ENCODE measurements at places on chromosomes 7 and 10.

DNA sequence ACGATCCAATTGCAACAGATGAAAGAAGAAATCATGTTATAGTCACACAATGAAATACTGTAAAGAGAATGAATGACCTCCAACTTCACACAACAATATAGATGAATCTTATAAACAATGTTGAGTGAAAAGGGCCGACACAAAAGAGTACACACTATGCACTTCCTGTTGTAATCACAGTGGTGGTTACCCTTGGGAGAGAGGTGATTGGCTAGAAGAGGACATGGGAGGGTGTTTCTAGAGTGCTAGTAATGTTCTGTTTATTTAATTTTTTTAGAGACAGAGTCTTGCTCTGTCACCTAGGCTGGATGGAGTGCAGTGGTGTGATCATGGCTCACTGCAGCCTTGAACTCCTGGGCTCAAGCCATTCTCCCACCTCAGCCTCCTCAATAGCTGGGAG lies 82.5 kb downstream of the NDUFB2 start:
- DNase-seq, result no peak

DNA sequence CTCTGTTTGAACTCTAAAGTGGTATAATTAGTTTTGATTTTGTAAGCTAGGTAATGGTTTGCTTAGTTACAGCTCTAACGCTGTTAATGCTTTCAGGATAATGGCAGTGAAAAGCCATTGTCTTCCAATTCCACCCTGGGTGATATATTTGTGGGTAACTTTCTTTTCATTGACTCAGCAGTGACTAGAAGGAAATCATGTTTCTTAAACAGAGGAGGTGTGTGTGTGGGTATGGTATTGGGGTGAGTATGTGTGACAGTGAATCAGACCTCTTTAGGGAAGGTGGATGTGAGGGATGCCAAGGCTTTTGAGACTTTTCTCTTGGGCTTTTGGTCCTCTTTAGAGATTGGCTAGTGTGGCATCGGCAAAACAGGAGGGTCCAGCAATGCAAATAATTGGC lies 13.6 kb downstream of the ENTPD7 start:
- no peak for DNase-seq

GRCh38 chr7:90688810-90689209 lies 92.7 kb downstream of the CDK14 start:
- no peak for DNase-seq

DNA sequence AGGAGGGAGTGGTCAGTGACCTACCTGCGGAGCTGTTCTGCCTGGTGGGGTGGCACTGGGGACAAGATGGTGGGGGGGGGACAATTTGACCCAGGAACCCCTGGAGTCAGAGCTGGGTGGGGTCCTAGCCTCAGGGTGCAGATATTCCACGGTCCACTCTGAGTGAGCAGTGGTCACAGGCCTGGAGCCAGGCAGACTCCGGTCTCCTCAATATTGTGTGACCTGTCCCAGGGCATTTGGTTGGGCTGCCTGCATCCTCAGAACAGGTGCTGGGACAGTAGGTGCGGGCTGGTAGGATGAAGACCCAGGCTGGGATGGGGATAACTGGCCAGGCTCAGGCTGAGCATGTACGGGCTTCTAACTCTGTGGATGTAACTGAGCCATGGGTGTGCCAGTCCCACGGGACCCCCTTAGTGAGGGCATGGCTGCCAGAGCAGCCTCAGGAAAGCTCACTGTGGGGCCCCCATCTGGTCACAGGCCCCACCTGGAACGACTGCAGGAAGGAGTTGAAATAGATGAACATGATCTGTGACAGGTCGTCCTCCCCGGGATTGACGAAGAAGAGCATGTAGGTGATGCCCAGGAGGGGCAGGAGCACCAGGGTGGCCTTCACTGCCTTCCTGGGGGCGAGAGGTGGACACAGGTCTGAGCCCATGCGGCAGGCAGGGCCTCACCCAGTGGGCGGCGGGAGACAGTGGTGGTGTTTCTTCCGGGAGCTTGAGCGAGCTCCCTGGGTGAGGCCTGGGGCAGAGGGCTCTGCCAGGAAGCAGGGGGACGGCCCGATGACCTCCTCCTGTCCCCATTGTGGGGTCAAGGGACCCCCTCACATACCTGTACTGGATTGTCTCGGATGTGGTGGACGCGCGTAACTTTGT lies 26.9 kb downstream of the CRHR2 start:
- DNase-seq, result no peak

DNA sequence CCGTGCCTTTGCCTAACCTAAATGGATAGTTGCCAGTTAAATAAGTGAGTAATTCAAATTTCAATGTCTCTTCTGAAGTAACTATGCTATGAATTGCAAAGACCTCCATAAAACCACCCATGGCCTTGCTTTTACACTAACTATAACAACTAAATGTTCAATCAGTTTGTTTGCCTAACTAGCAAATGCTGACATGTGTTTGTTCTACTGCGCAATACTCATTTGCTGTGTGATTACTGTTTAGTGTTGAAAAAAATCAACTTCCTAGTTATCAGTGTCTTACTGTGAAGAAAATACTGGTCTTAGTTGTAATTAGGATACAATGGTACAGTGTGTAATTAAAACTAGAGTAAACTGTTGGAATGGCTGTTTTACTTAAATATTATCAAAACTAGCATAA lies 47.3 kb upstream of the GATAD1 start:
- DNase-seq, result no peak

DNA sequence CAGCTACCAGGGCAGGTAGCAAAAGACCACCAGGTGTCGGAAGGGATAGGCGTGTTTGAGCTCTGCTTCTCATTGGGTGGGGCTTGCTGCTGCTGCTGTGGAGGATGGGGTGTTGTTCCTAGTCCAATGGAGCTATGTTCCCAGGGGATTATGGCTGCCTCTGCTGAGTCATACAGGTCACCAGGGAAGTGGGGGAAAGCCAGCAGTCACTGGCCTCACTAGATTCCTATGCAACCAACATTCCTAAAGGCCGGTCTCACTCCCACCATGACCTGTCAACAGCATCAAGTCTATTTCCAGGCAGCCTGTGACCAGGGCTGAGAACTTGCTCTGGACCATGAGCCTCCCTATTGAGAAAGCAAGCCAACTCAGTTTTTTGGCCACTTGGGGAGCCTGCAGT lies 1160.8 kb downstream of the REEP3 start:
- no peak for DNase-seq

DNA sequence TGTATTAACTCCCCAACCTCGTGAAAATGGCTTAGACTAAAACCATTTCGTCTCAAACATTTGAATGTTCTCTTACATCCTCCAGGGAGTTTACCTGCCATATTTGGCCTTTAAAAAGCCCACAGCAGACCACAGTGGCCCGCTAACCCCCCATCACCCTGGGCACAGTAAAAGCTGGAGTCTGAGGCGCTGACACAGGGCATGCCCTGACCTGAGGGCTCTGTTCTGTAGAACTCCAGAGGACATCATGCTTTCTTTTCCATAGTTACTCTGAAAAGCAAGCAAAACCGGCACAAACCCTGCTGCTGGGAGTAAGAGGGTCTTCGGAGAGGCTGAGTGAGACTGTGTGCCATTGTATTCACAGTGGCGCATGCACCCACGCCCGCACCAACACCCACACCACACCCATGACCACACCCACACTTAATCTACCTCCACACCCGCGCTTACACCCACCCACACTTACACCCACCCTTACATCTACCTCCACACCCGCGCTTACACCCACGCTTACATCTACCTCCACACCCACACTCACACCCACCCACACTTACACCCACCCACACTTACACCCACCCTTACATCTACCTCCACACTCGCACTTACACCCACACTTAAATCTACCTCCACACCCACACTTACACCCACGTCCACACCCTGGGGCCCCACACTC lies 32.1 kb downstream of the LRRC27 start:
- DNase-seq, result no peak

DNA sequence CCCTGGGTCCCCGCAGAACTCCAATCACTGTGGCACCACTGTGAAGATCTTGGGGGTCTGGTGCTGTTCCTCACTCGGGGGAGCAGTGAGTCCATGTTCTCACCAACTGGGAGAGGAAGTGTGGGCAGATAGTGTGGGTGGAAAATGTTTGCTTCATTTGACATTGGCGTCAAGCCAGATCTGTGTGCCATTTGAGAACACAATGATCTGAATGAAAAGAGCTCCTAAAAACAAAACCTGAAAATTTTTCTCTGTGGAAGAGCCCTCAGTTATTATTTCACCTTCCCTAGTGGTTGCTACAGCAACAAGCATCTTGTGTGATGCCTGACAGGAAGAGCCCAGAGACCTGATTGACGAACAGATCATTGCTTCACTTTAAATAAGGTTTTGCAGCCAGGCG lies 125.6 kb downstream of the VIPR2 start:
- DNase-seq, result no peak

DNA sequence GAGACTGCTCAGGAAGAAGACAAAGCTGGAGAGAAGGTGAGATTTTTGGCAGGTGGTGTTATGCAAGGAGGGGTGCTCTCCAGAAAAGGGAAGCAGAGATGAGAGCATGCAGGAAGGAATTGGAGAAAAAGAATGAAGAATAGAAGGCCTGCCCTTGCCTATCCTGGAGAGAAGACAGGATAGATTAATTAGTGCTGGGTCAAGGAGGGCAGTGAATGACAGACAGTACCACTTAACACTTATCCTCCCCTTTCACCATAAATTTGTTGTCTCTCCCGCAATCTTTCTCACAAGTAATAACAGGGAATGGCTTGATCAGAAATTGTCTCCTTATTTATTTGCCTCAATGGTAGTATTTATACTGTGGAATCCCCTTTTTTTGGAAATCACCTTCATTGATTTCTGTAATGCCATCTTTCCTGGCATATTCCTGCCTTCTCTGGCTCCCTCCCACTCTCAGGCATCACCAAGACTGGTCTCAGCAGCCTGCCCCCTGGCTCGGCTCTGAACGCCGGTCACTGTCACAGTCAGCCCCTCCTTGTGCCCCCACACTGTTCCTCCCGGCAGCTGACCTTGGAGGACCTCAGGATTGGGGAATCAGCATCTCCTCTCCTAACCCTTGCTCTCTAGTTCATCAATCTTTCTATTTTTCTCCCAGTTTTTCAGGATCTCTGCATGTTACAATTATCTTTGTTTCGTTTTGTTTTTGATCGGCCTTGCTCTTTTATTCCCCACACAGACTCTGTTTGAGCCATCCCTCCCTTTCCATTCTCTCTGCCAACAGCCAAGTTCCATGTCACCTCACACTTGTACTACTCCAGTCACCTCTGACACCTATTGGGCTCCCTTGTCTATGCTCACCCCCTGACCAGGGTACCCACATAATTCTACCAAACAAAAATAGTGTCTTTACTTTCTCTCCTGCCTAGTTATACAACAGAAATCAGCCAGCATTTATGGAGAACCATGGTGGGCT lies 294.2 kb downstream of the PLXDC2 start:
- DNase-seq, result no peak

DNA sequence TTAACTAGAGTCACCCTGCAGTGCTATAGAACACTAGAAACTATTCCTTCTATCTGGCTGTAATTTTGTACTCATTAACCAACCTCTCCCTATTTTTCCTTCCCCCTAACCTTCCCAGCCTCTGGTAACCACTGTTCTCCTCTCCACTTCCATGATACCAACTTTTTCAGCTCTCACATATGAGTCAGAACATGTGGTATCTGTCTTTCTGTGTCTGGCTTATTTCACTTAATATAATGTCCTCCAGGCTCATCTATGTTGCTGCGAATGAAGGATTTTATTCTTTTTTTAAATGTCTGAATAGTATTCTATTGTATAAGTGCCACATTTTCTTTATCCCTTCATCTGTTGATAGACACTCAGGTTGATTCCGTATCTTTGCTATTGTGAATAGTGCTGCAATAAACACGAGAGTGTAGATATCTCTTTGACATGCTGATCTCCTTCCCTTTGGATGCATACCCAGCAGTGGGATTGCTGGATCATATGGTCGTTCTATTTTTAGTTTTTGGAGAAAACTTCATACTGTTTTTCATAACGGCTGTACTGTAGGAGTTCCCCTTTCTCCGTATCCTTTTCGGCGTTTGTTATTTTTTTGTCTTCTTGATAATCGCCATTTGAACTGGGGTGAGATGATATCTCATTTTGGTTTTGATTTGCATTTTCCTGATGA lies 101.4 kb downstream of the FAM107B start:
- no peak for DNase-seq

DNA sequence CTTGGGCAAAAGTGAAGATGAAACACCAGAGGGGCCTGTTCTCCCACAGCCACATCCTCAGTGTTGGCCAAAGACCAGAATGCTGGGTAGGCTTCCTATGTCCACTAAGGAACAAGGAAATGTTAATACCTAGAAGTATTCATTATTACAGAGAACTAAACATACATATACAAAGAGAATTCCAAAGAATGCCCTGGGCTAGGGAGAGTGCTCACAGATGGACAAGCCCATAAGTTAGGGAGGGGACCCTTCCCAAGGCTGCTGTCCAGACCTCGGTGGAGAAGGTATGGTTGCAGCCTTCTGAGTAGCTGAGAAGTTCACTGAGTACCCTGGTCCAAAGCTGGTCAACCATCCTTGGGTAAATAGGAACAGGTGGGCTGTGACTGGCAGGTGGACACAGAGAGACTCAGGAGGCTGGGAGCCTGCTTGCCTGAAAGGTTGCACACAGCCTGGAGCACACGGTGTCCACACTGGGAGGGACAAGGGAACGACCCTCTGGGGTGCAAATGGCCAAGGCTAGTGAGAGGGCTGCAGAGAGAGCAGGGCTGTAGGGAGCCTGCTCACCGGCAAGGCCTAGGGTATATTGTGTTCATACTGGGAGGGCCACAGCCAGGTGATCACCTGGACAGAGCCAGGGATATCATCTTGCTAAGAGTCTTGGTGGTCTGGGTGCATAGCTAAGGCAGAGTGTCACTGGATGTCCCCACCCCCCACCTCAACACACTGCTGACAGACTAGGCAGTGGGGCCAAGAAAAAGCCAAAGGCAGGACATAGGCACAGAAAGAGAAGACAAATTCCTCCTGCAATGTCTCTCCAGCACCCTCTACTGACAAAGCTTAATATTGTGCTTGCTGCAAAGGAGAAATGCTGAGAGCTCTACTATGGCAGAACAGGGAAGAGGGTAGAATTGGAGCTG lies 40.3 kb downstream of the CPVL start:
- DNase-seq, result no peak

- no peak for DNase-seq
Measured at GRCh38 chr7:29609162-29610037, 45.8 kb downstream of the PRR15 start.

DNA sequence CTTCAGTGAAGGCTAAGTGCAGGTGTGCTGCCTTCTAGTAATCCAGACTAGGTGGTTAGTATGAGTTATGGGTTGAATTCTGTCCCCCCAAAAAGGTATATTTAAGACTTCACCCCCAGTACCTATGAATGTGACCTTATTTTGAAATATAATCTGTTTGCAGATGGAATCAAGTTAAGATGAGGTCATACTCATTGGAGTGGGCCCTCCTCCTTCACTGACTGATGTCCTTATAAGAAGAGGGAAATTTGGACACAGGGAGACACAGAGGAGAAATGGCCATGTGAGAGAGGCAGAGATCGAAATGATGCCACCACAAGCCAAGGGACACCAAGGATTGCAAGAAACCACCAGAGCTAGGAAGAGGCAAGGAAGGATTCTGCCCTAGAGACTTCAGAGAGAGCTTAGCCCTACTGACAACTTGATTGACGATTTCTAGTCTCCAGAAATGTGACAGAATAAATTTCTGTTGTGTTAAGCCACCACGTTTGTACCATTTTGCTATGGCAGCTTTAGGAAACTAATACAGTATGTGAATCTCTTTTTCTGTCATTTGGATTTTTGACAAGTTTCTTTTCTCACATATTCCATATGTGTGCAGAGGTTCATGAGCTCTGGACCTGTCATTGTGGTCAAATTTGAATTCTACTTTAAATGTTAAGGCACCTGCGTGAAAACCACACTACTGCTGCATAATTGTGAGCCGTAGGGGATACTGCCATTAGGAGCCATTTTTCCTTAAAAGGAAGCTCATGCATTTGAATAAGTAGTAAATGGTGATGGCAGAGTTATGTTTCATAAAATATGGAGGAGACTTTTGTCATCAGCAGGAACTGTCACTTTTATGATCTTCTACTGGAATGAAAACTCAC lies 2.6 kb upstream of the RPA3 start:
- no peak for DNase-seq
